ENCODE measurements at places on chromosomes 5 and 9.
A peak's percentile ranks its signal among the peaks of the same experiment; 100 is the strongest.

DNA sequence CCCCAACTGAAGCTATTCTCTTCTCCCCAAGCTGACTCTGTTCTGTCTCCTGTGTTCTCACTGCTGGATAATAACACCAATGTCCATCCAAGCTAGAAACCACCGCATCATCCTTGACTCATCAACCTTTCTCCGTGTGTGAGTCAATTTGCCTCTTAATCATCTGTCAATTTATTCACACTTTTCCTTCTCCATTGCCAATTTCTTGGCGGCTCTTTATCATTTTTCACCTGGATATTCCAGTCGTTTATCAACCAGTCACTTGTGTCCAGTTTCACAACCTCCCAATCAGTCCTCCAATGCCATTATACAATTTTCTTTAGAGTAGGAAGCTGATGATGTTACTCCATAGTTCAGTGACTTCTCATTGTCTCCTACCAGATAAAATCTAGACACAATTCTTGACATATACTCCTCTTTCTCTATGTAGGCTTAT is 45.4 kb upstream of the LIFR start:
- no peak for ATAC-seq

GRCh38 chr5:132009706-132010405 is 1.6 kb downstream of the ACSL6 start:
- no peak for ATAC-seq

DNA sequence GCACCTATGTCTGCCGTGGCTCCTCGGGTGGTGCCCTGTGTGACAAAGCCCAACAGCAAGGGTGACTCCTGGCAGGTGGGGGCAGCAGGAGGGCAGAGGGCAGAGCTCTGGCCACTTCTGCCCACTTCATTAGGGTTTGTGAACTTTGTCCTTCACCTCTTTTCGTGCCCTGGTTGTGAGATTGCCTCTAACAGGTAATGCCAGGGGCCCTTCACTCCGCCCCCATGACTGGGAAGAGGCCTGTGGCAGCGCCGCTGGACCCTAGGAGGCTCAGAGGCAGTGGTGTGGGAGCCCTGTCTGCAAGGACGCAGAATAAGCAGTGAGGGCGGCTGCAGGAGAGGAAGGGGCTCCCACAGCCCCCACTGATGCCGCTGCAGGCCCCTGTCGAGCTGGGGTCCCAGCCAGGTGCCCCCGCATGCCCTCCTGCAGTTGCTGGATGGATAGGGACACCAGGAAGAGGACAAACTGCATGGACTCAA is 108.7 kb upstream of the LMX1B start:
- ATAC-seq = no peak

DNA sequence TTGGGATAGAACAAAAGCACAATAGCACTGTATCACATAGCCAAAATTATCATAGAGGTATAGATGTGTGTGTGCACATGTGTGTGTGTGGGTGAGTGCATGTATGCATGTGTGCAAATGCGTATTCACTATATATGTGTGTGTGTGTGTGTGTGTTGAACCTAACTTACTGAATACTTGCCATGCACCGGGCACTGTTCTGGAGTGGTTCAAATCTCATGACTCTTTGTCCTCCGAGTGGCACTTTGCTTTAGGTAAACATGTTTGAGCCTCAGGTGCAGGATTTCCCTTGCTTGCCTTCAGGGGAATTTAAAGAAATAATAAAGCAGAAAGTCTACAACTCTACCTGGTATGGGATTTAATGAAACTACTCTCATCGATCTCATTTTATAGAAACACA is 183.5 kb upstream of the GDNF start:
- ATAC-seq = no peak

DNA sequence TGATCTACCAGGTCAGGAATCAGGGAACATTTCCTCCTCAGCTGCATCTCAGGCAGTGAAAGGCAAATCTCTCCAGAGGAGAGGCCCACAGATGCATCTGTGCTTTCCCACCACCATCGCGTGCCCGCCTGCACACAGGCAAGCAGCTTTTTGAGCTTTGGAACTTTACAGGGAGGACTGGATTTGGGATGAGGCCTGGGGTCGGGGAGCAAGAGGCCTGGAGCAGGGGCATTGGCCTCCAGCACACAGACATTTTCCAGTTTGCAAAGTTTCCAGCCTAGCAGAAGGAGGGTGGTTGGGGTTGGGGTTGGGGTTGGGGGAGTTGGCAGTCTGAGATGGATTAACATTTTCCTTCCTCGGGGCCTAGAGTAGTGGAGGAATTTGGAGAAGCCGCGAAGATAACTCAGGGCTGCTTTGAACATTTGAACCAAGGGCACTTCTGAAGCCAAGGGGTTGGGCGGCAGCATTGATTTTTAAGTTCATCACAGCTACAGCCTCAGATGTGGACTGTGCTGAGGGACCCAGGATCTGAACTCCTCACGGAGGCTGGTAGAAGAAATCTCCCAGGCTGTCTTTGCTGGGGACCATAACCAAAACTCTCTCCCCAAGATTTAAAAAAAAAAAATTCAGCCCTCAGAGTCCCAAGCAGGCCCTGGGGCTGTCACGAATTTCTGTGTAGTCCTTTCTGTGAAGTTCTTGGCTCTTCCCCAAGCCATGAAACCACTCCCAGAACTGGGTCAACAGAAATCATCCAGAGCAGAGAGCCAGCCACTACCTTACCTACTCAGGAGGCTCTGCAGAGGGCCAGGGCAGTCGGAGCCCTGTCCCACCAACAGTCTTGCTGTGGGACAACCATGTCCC is 25.6 kb downstream of the C5orf15 start:
- ATAC-seq = no peak

GRCh38 chr9:91844190-91844589 is 105.8 kb downstream of the ROR2 start:
- ATAC-seq = peak; percentile 38

DNA sequence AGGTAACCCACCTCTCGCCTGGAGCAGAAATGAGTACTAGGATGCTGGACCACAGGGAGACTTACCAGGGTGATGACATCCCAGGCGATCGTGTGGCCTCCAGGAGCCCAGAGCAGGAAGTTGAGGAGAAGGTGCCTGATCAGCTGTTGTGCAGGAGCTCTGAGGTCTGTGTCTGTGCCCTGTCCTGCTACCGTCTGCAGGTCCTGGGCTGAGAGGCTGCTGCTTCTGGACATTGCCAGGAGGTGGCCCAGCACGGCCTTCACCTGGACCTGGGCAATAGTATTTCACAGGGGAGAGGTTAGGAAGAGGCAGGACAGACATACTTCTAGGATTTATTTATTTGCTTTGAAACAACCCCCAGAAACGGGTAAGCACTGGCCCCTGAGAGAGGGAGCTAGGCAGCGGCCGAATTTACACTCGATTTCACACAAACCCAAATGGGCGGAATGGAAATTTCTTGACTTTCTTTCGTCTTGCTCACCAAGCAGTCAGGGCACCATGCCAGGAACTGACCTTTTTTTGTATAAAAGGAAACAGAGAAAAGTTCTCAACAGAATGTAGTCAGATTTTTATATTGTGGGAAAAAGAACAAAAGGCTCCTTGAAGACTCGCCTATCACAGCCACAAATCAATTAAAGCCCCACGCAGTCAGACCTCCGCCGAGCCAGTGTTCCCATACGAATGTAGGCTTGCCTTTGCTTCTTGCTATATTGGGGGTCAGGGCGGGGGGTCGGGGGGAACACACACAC is 210.3 kb downstream of the FANCC start:
- no peak for ATAC-seq

GRCh38 chr5:66232706-66233445 is 88.8 kb downstream of the SREK1 start:
- ATAC-seq = peak; percentile 96

Data from motor neuron (in vitro differentiated cells).